ENCODE measurements at places on chromosomes 1 and 21. TPM values are rescaled to one million over a fixed set of nuclear protein-coding genes. Genes with fewer than 3 reads are reported as not detected.
A peak's percentile ranks its signal among the peaks of the same experiment; 100 is the strongest.

S100B gene
- total RNA-seq = 1.8 TPM

CITED4 gene
- 15.6 TPM for total RNA-seq

DNA sequence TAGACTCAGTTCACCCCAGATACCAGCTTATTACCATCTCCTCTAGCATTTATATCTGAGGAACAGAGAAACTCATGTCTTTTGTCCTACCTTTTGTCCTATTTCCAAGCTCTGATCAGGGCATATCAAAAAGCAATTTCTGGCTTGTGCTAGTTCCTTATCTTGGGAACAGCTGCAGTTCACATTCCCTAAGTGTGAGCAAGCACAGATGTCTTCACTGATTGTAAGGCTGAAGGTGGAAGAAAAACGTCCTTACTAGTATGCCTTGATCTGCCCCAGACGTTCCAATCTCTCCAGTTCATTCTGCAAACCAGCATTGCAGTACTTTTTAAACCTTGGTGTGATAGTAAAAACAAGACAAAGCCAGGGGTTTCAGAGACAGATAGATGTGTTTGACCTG is 139.8 kb downstream of the NCAM2 start:
- H3K4me3 ChIP-seq = no peak overlapping the region
- H3K27ac ChIP-seq = no peak overlapping the region
- no peaks in the 10 kb centered on the region for H3K4me1 ChIP-seq
- H3K27me3 ChIP-seq = no peaks in the 10 kb centered on the region
- DNase-seq = no peak

GRCh38 chr1:109392037-109392787 is 5.5 kb downstream of the SORT1 start:
- H3K36me3 ChIP-seq = no peaks in the 10 kb centered on the region
- H3K4me1 ChIP-seq = no peaks in the 10 kb centered on the region
- H3K27ac ChIP-seq = peak overlapping the region; percentile 81
- H3K4me3 ChIP-seq = peak overlapping the region; percentile 7
- DNase-seq = no peak

- no peaks in the 10 kb centered on the region for H3K27me3 ChIP-seq
- no peak overlapping the region for H3K4me3 ChIP-seq
- no peaks in the 10 kb centered on the region for H3K4me1 ChIP-seq
- no peak overlapping the region for H3K27ac ChIP-seq
- H3K36me3 ChIP-seq = no peaks in the 10 kb centered on the region
Observed at GRCh38 chr21:41622831-41623548, 115.0 kb upstream of the TMPRSS2 start.

GRCh38 chr1:221576268-221576667 is 165.6 kb downstream of the DUSP10 start:
- H3K27me3 ChIP-seq = no peaks in the 10 kb centered on the region
- no peaks in the 10 kb centered on the region for H3K4me1 ChIP-seq
- DNase-seq = no peak
- H3K4me3 ChIP-seq = no peak overlapping the region
- no peaks in the 10 kb centered on the region for H3K36me3 ChIP-seq
- no peak overlapping the region for H3K27ac ChIP-seq

GRCh38 chr1:69258842-69259241 is 308.9 kb upstream of the LRRC7 start:
- H3K36me3 ChIP-seq = no peaks in the 10 kb centered on the region
- no peaks in the 10 kb centered on the region for H3K27me3 ChIP-seq
- H3K4me1 ChIP-seq = no peaks in the 10 kb centered on the region
- H3K27ac ChIP-seq = no peak overlapping the region
- no peak overlapping the region for H3K4me3 ChIP-seq

- no peak for DNase-seq
- peaks cover 8% of the 10 kb centered on the region for H3K4me1 ChIP-seq
- no peaks in the 10 kb centered on the region for H3K36me3 ChIP-seq
- H3K27me3 ChIP-seq = peaks cover 88% of the 10 kb centered on the region
- no peak overlapping the region for H3K27ac ChIP-seq
- no peak overlapping the region for H3K4me3 ChIP-seq
Observed at GRCh38 chr1:18632783-18633421, 2.3 kb downstream of the PAX7 start.

- H3K27me3 ChIP-seq = no peaks in the 10 kb centered on the region
- no peak overlapping the region for H3K4me3 ChIP-seq
- H3K36me3 ChIP-seq = no peaks in the 10 kb centered on the region
- no peak for DNase-seq
Observed at GRCh38 chr1:160607011-160607671, 27.8 kb upstream of the CD84 start.

DNA sequence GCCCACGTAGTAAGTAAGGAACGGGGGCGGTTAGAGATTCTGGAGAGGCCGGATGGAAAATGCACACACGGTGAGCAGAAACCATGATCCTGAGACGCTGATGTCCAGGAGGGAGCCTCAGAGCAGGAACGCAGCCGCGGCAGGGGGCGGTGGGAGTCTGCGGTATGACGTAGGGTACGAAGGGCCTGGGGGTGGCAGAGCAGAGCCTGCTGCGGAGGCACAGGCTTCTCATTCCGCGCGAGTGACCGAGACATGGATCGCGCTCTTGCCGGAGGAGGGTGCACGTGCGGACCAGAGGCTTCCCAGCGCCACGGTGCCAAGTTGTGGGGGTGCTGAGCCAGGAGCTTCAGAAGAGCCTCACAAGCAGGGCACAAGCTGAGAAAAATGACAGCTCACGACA is 176.2 kb downstream of the KIF26B start:
- H3K27ac ChIP-seq = no peak overlapping the region
- DNase-seq = no peak
- H3K36me3 ChIP-seq = no peaks in the 10 kb centered on the region
- no peak overlapping the region for H3K4me3 ChIP-seq
- H3K27me3 ChIP-seq = no peaks in the 10 kb centered on the region

DNA sequence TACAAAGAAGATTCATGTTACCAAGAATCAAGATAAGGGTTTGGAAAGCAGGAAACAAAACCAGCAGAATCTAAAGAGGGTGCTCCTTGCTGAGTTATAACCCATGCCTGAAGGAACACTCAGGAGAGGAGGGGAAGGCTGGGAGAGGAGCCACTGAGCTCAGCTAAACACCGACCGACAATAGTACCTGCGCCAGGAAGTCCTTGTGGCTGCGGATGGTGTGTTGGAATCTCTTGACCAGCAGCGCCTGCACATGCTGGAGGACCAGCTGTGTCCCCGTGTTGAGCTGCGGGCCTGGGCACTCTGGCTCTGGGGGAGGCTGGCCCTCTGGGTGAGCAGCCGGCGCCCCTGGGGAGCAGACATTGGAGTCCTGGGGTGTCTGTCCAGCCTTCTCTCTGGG is 89.4 kb downstream of the ABCA4 start:
- no peaks in the 10 kb centered on the region for H3K27me3 ChIP-seq
- no peak overlapping the region for H3K27ac ChIP-seq
- H3K36me3 ChIP-seq = no peaks in the 10 kb centered on the region
- H3K4me3 ChIP-seq = no peak overlapping the region

- no peaks in the 10 kb centered on the region for H3K36me3 ChIP-seq
- no peaks in the 10 kb centered on the region for H3K27me3 ChIP-seq
- H3K4me3 ChIP-seq = no peak overlapping the region
- peaks cover 6% of the 10 kb centered on the region for H3K4me1 ChIP-seq
- DNase-seq = no peak
Observed at GRCh38 chr1:203519896-203520295, 25.9 kb downstream of the OPTC start.
